ENCODE measurements at places on chromosomes 1 and 21. TPM values are rescaled to one million over a fixed set of nuclear protein-coding genes. Genes with fewer than 3 reads are reported as not detected.

DNA sequence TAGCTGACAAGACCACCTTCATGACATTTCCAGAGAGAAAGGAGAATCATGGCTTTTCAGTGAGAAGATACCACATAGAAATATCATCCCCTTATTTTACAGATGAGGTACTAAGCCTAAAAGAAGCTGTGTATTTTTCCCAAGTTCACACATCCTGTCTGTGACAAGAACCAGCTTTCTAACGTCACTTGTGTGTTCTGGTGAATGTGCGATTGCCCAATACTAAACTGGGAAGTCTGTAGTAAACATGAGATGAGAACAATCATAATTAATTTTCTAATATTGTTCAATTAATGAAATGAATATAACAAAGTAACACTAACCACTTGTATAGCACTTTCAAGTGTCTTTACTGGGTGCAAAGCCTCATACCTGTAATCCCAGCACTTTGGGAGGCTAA lies 46.0 kb downstream of the PTGER3 start:
- H3K36me3 ChIP-seq, result no peaks in the 10 kb centered on the region
- no peak overlapping the region for H3K27ac ChIP-seq
- H3K4me3 ChIP-seq, result no peak overlapping the region

RBP7 gene
- total RNA-seq, result 46.4 TPM

- H3K4me3 ChIP-seq, result no peak overlapping the region
- no peaks in the 10 kb centered on the region for H3K4me1 ChIP-seq
- no peak for DNase-seq
- H3K27ac ChIP-seq, result no peak overlapping the region
- H3K36me3 ChIP-seq, result no peaks in the 10 kb centered on the region
Measured at GRCh38 chr1:82778612-82779011, 977.9 kb downstream of the ADGRL2 start.

SGIP1 gene
- 1.6 TPM for total RNA-seq

PARK7 gene
- total RNA-seq, result 360 TPM

SV2A gene
- total RNA-seq, result 0.34 TPM

All from heart right ventricle (tissue), 16 donors.